ENCODE measurements at places on chromosomes 12 and 14. TPM values are rescaled to one million over a fixed set of nuclear protein-coding genes. Genes with fewer than 3 reads are reported as not detected.

The NANOG gene
- total RNA-seq: 147 TPM

The SDR9C7 gene
- total RNA-seq: 0.28 TPM

The CEBPE gene
- 0.44 TPM for total RNA-seq

The SAMD15 gene
- 0.48 TPM for total RNA-seq

The RASSF8 gene
- total RNA-seq: 34.3 TPM

Data from H7 (cell line).